Stimulated activated CD4-positive, alpha-beta T cell treated with anti-CD3 and anti-CD28 coated beads, TNF-alpha, amount 100 ng/mL, for 1 hour (primary cell): ENCODE measurements at places on chromosomes 13 and 19.

DNA sequence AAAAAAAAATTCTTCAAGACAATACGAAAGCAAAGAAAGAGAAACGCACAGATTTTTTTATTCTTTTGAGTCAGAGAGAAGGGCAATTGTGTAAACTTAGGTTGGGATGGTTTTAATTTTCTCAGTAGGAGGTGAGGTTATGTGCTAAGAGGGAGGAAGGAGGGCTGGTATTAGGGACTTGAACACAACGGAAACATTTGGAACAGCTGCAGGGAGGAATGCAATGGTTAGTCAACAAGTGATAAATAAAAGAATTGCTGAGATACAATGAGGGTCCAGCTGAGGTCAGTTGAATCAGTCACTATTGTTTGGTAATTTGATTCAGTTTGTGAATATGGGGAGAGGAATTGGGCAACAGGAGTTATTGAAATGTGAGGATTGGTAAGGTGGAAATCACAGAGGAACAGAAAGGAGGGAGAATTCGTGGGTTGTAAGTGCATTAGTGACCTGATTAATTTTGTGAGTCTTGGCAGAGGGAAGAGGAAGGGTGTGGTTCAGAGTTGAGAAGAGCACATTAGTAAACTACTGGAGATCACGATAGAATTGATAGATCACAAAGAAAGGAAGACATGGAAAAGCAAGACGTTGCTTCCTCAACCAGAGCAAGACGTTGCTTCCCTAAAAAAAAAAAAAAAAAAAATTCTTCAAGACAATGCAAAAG lies 499.5 kb upstream of the SPRY2 start:
- DNase-seq: no peak

GRCh38 chr19:33998739-33999345 lies 173.5 kb upstream of the LSM14A start:
- DNase-seq: no peak

DNA sequence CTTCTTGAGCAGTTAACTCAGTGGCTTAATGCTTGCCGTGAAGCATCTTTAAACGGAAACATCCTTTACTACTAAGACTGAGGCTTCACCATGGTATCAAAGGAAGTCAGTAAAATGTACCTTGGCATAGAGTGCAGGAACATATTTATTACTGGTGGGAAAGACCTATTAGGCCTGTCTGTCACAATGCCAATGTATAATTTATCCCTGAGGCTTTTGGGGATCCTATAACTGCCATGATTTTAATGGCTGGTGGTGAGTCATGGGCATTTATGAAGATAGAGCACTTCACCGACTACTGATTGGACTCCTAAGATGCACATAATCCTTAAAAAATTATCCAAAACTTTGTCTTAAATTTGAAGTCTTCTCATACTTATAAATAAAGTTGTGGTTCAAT lies 79.6 kb downstream of the FGF14 start:
- DNase-seq: no peak

- no peak for DNase-seq
These were observed 72.3 kb downstream of the C1QTNF9 start for GRCh38 chr13:24381541-24382265.

DNA sequence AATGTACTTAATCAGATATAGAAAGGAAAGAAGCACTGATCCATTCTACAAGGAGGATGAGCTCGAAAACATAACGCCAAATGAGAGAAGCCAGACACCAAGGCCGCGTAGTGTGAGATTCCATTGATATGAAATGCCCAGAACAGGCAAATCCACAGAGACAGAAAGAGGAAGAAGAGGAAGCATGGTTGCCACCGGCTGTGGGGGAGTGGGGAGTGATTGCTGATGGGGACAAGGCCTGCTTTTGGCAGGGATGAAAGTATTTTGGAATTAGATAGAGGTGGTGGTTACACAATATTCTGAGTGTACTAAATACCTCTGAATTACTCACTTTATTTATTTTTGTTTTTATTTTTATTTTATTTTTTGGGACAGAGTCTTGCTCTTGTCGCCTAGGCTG lies 50.2 kb upstream of the KLF2 start:
- no peak for DNase-seq

DNA sequence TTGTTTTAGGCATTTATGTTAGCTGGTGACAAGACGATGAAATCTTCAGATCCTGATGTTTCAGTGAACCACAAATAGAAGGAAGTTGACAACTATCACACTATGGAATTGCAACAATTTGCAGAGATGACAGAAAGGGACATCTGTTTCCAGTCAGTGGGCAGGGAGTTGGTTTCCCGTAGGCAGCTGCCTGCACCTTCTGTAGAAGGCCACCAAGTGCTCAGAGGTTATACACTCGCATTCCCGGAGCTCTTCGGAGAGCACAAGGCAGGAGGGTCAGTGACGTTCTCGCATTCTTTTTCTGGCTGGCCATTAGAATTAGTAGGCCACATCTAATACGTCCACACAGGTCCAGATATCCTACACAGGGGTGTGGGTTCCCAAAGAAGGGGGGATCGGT lies 129.4 kb downstream of the SHISA2 start:
- no peak for DNase-seq

DNA sequence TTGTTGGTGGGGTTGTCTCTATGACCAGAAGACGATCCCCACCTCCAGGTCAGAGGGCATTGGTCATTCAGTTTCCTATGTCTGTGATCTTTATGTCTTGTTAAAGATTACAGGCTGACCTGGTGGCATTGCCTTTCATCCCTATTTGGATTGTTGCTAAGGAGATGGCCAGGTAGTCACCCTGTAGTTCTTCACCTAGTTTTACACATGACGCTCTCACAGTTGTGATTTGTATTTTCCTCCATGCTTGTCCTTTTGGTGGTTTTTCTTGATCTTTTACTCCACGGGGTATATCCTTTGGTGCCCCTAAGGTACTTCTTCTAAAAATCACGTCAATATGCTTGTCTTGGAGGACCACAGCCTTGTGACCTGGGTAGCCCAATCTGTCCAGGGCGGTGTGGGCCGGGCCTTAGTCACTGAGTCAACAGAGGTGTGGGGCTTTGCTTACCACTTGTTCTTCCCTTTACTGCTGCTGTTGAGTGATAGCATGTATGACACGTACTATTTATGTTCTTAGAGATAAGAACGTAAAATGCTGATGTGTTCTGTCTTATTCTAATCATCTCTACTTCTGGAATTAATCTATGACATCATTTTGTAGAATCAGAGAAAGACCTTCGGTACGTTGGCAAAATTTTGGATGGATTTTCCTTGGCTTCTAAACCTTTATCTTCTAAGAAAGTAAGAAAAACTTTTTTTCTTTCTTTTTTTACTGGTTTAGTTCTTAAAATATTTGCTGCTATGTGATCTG lies 20.1 kb downstream of the GPATCH1 start:
- no peak for DNase-seq

GRCh38 chr19:4980838-4981680 lies 12.1 kb downstream of the KDM4B start:
- DNase-seq: no peak

GRCh38 chr13:21613791-21614190 lies 9.8 kb upstream of the MICU2 start:
- DNase-seq: no peak

- no peak for DNase-seq
These were observed 186.2 kb upstream of the PCDH9 start for GRCh38 chr13:67416047-67416925.

GRCh38 chr13:65866138-65866537 lies 1364.0 kb downstream of the PCDH9 start:
- no peak for DNase-seq

- DNase-seq: no peak
These were observed 98.2 kb downstream of the RBM26 start for GRCh38 chr13:79307866-79308298.

- no peak for DNase-seq
These were observed 30.4 kb upstream of the SLC1A5 start for GRCh38 chr19:46818812-46819211.
